ENCODE measurements at places on chromosomes 6 and 20.

DNA sequence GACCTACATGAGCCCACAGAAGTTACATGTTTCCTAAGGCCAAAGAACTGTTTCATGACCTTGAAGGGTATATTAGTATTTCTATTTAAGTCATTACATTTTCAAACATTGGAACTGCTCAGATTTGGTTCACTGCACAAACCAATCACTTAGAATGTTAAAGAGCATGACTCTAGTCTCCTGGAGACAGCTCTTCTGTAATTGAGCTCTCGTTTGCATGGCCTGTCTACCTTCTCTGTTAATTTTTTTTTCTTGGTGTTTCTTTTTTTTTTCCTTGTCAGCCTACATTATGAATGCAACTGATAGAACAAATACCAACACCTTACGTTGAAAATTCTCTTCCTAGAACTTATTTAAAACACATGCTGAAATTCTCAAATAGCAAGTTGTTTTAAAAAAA, 860.2 kb upstream of the MAP3K7 start:
- DNase-seq = no peak

- no peak for DNase-seq
Measured at GRCh38 chr6:149131891-149132290, 185.6 kb upstream of the TAB2 start.

GRCh38 chr6:122645256-122645655, 35.1 kb downstream of the PKIB start:
- no peak for DNase-seq

DNA sequence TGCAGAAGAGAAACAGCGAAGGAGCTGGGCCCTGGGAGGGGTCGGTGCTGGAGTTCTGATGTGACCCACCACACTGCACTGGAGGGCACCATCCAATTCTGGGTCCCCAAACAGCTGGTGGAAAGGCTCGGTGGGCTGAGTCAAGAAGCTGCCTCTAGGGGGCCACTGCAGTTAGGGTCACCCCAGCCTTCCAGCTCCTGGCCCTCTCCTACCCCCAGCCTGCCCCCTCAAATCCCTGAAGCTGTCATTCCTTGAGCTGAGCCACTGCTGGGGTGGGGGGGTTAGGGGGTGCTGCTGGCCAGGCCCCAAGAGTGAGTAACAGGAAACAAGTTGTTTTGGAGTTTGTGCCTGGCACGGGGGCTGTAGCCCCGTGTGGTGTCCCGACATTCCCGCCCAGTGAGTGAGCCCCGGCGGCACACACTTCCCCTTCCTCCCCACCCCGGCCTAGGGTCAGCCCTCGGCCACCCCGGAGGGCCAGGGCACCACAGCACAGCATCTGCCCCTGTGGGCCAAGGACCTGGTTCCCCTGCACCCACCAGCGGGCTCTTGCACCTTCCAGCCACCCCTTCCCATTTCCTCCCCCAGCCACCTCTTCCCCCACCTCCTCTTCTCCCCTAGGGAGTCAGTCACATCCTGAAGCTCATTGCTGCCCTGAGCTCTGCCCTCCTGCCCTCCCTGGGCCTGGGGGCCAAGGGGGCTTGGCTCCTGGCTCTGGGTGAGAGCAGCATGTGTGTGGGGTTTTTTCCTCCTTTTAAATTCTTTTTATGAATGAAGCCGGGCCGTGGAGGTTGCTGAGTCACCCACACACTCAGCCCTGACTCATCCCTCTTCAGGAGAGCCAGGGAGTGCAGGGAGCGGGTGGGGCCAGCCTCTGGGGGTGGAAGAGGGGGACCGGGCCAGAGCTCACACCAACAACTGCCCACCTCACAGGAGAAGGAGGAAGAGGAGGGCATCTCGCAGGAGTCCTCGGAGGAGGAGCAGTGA, 4.6 kb downstream of the SMIM29 start:
- DNase-seq = no peak

- no peak for DNase-seq
Measured at GRCh38 chr6:19369785-19370184, 467.4 kb upstream of the ID4 start.

Measured in B cell (primary cell).